ENCODE measurements at places on chromosomes 5 and 9. TPM values are rescaled to one million over a fixed set of nuclear protein-coding genes. Genes with fewer than 3 reads are reported as not detected.

- no peaks in the 10 kb centered on the region for H3K27me3 ChIP-seq
- H3K36me3 ChIP-seq = peaks cover 62% of the 10 kb centered on the region
- no peak overlapping the region for H3K27ac ChIP-seq
- no peak overlapping the region for H3K4me3 ChIP-seq
- no peak for DNase-seq
- H3K4me1 ChIP-seq = no peaks in the 10 kb centered on the region
These were observed 14.7 kb downstream of the NUP214 start for GRCh38 chr9:131140112-131140511.

- no peak overlapping the region for H3K27ac ChIP-seq
- no peak for DNase-seq
- no peaks in the 10 kb centered on the region for H3K4me1 ChIP-seq
- no peak overlapping the region for H3K4me3 ChIP-seq
These were observed 202.5 kb upstream of the SLC27A6 start for GRCh38 chr5:128762661-128763306.

- H3K27me3 ChIP-seq = no peaks in the 10 kb centered on the region
- no peak overlapping the region for H3K27ac ChIP-seq
- H3K4me1 ChIP-seq = no peaks in the 10 kb centered on the region
- H3K4me3 ChIP-seq = no peak overlapping the region
- no peaks in the 10 kb centered on the region for H3K36me3 ChIP-seq
These were observed 176.0 kb upstream of the FREM1 start for GRCh38 chr9:15086156-15086763.

- H3K27me3 ChIP-seq = no peaks in the 10 kb centered on the region
- no peak overlapping the region for H3K27ac ChIP-seq
- no peaks in the 10 kb centered on the region for H3K4me1 ChIP-seq
These were observed 230.5 kb downstream of the SPOCK1 start for GRCh38 chr5:137268646-137269045.

DNA sequence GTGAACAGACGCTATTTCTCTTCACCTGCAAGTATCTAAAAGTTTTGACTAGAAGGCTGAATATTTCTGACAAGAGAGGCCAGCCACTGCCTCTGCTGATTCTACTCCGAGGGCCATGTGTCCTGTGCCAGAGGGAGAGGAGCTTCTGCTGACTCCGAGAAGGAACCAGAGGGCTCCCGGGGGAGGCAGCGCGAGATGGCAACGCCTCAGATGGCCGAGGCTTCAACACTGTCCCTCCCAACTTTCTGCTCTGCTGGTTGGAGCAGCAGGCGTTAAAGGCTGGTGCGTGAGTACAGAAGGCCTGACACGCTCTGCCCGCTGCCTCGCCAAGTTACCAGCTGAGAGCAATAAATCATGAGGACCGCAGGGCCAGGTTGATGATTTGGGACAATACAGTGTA is 178.8 kb downstream of the GAPVD1 start:
- no peak for DNase-seq
- H3K4me3 ChIP-seq = no peak overlapping the region
- H3K36me3 ChIP-seq = peaks cover 3% of the 10 kb centered on the region
- no peaks in the 10 kb centered on the region for H3K27me3 ChIP-seq
- H3K4me1 ChIP-seq = no peaks in the 10 kb centered on the region
- no peak overlapping the region for H3K27ac ChIP-seq

DNA sequence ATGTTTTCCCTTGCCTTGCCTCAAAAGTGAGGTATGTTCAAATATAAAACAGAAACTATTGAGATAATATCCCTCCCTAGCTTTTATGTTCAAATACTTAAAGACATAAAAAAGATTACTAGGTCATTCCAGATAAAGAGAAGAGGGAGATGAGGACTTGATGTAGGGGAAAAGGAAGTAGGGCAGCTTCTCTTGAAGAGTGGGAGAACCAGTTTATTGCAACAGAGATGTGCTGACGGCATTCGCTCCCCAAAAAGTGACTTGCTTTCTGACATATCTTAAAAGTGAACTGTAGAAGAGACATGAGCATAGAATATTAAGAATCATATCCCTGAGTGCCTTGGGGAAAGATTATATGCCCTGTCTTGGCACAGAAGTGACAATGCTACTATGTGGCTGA is 330.2 kb upstream of the NREP start:
- no peaks in the 10 kb centered on the region for H3K36me3 ChIP-seq
- no peaks in the 10 kb centered on the region for H3K4me1 ChIP-seq
- H3K27me3 ChIP-seq = peaks cover 2% of the 10 kb centered on the region
- H3K27ac ChIP-seq = no peak overlapping the region

DNA sequence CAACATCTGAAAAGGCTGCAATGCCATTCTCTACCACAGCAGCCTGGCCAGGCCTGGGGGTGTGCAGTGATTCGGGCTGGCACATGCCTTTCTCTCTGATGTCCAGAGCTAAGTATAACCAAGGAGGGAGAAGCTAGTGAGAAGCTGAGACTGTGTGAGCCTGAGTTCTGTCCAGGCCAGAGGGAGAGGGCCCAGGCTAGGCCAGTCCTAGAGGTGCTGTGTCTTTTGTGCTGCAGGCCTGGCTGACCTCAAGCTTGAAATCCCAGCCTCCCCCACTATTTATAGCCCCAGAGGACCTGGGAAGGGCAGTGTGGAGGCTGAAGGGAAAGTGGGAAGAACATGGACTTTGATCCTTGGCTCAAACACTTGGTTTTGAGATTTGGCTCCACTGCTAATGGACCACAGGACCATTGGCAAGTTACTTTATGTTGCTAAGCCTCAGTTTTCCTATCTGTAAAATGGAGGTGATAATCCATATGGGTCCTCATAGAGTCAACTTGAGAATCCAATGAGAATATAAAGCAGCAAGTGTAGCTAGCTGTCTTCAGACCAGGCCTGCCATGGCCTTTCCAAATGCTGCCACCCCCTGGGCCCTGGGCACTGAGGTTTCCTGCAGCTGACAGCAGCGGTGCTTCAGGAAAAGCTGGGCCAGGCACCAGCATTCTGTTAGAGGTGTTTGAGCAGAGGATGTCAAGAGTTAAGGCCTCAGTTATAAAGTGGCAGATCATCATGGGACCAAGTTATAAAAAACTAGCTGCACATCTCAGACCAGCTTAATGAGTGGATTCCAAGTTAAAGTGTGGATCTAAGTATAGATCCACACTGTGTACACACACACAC is 21.1 kb downstream of the BNIP1 start:
- no peaks in the 10 kb centered on the region for H3K4me1 ChIP-seq
- peaks cover 15% of the 10 kb centered on the region for H3K36me3 ChIP-seq
- H3K27ac ChIP-seq = no peak overlapping the region

- no peak overlapping the region for H3K4me3 ChIP-seq
- no peak overlapping the region for H3K27ac ChIP-seq
- H3K27me3 ChIP-seq = peaks cover 11% of the 10 kb centered on the region
- H3K4me1 ChIP-seq = peaks cover 5% of the 10 kb centered on the region
- no peak for DNase-seq
These were observed 3.1 kb downstream of the LCN1 start for GRCh38 chr9:135524130-135524861.

GRCh38 chr5:158747816-158748432 is 351.8 kb downstream of the EBF1 start:
- no peak overlapping the region for H3K4me3 ChIP-seq
- H3K27ac ChIP-seq = no peak overlapping the region
- peaks cover 6% of the 10 kb centered on the region for H3K4me1 ChIP-seq
- no peak for DNase-seq
- H3K27me3 ChIP-seq = peaks cover 8% of the 10 kb centered on the region
- H3K36me3 ChIP-seq = no peaks in the 10 kb centered on the region

Gene ANKRD20A1
- 3.6 TPM for total RNA-seq

Gene DMAC1
- total RNA-seq = 50.1 TPM

Gene FBP2
- not detected for total RNA-seq

Gene SLC36A1
- total RNA-seq = 6.4 TPM

Gene NR2F1
- not detected for total RNA-seq

Gene RNF145
- 127 TPM for total RNA-seq

Gene FOXD4L3
- total RNA-seq = not detected

Gene ADAMTSL1
- total RNA-seq = not detected

Measured in activated CD4-positive, alpha-beta memory T cell treated with anti-CD3 and anti-CD28 coated beads, Interleukin-2, amount 10 ng/mL, durations not matched to agents 7 days and 5 days (primary cell).